ENCODE measurements at places on chromosomes 11 and 22. TPM values are rescaled to one million over a fixed set of nuclear protein-coding genes. Genes with fewer than 3 reads are reported as not detected.

POU2F3 gene
- total RNA-seq, result not detected

MMP10 gene
- not detected for total RNA-seq

LTO1 gene
- total RNA-seq, result 34.5 TPM

C11orf91 gene
- total RNA-seq, result 0.97 TPM

CDC42EP1 gene
- 76.3 TPM for total RNA-seq

AIFM3 gene
- 3.8 TPM for total RNA-seq

QSER1 gene
- 22.1 TPM for total RNA-seq

OR5B17 gene
- not detected for total RNA-seq

SCYL1 gene
- 74.4 TPM for total RNA-seq

OR9G4 gene
- not detected for total RNA-seq

RBMXL2 gene
- total RNA-seq, result not detected

Data from aorta (tissue), 5 donors.